ENCODE measurements at places on chromosomes 12 and 14.

DNA sequence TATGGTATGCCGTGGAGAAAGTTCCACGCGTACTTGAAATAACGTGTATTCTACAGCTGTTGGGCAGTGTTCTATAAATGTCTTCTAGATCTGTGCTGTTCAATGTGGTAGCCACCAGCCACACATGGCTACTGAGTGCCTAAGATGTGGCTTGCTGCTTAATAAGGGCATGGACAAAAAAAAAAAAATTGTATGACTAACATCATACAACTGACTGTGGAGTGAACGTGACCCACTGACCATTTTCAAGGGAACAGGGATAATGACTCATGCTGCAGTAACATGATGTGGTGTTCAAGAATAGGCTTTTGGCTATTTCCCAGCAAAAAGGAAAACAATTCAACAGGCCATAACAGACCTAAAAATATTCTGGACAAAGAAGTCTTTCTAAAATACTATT lies 13.0 kb downstream of the ATG14 start:
- DNase-seq: no peak

DNA sequence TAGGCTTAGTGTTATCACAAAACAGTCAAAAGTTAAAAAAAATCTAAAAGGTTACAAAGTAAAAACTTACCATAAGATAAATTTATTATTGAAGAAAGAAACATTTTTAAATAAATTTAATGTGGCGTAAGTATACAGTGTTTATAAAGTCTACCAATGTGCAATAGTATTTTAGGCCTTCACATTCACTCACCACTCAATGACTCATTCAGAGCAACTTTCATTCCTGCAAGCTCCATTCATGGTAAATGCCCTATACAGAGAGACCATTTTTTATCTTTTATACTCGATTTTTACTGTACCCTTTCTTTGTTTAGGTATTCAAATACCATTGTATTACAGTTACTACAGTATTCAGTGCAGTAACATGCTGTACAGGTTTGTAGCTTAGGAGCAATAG lies 124.5 kb downstream of the ANO4 start:
- no peak for DNase-seq

GRCh38 chr12:90102957-90103652 lies 394.5 kb upstream of the ATP2B1 start:
- no peak for DNase-seq

GRCh38 chr12:104951759-104952509 lies 6.2 kb downstream of the SLC41A2 start:
- no peak for DNase-seq

DNA sequence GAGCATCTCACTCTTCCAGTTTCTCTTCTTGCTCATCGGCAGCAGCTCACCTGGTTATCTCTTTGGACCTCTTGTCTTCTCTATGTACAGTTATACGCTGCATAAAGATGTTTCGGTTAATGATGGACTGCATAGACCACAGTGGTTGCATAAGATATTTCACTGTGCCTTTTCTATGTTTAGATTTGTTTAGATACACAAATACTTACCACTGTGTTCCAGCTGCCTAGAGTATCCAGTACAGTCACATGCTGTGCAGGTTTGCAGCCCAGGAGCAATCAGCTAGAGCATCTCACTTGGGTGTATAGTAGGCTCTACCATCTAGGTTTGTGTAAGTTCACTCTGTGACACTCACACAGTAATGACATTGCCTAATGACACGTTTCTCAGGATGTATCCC lies 57.6 kb downstream of the FBXL14 start:
- no peak for DNase-seq

DNA sequence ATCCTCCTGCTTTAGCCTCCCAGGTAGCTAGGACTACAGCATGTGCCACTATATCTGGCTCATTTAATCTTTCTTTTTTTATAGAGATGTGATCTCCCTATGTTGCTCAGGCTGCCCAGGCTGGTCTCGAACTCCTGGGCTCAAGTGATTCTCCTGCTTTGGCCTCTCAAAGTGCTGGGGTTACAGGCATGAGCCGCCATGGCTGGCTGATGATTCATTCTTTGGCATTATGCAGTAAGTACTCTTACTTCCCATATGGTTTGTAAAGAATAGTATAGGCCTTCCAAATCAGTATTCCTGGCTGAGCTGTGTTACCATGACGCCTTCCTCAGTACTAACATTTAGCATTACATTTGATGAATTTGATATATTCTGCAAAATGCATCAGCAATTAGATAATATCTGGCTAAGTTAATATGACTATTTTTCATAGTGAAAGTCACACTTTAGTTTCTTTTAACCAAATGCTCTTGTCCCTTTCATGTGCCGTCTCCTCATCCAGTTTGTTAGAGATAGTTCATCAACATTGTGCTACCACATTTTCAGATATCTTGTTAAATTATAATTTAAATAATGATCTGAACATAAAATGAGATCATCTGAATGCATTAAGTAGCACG lies 3.2 kb upstream of the MIA2 start:
- no peak for DNase-seq

DNA sequence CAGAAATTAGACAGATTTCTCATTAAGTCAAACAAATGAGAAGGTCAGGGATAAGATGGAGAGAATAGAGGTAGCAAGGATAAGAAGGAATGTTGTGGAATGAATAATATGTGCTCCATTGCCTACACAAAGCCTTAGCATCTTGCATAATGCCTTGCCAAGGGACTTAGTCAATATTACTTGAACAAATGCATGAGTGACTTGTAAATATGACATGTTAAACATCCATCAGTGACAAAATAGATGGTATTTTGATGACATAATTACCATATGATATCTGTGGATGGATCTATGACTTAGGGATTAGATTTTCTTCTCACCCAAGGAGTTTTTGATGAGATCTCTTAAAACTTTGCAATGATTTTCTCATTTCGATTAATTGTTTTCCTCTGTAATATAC lies 194.1 kb upstream of the RASSF8 start:
- DNase-seq: no peak

DNA sequence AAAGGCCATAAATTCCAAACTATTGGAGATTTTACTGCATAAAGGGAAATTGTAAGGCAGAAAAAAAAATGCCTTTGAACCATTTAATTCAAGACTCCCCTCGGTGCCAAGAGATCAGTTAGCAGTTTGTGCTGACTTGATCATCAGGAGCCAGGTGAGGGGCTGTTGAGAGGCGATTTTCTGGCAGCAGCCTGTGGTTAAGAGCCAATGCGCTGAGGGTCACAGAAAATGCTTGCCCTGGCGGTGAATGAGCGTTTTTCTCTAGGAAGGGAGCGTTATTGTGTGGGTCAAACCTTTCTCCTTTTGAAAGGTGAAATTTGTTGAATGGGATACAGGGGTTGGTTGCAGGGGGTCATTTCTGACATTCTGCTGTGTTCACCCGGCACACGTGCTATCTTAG lies 4.7 kb downstream of the SRRM4 start:
- DNase-seq: no peak

- no peak for DNase-seq
Observed at GRCh38 chr14:76929927-76930326, 98.6 kb downstream of the IRF2BPL start.

DNA sequence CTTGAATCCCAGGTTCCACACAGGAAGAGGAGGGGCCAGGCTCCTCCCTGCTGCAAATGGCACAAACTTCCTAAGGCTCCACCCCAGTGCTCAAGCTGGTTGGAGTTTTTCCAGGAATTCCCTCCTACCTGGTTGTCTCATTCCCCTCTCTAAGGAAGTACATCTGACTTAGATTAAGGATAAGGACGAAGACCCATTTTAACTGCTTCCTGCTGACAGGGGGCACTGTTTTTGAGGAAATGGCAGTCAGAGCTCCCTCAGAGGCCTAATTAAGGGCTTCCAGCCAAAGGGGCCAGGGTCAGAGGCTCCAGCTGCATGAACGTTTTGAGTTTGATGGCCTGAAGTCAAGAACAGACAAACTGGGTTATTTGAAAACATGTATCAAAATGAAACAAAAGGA lies 1084.7 kb downstream of the SLC6A15 start:
- no peak for DNase-seq

DNA sequence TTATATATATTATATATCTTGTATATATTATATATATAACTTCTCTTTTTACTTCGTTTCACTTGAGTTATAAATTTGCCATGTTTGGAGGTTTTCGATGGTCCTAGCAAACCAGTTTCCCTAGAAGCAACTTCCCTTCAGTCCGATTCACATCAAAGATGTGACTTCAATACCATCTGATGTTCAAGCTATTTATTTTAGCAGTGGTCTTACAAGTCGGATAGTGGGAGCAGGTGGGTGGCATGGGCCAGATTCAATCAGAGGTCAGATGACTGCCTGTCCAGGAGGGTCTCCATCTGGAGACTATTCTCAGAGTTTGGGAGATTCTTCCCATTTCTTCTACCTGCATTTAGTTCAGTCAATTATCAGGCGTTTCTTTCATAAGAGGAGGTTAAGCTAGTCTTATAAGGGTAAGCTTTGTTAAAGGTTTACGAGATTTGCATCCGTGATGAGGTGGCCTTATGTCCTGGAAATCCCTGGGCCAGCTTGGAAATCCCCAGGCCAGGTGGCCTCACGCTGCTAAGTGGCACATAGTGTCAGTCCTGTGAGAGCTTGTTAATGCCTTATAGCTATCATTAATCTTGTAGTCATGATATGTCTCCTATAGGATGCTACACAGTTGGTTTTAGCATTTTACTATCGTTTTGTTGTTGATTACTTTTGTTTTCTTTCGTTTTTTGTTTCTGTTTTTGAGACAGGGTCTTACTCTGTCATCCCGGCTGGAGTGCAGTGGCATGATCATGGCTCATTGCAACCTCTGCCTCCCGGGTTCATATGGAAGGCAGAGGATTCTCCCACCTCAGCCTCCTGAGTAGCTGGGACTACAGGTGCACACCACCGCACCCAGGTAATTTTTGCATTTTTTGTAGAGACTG lies 145.8 kb downstream of the BICD1 start:
- no peak for DNase-seq

DNA sequence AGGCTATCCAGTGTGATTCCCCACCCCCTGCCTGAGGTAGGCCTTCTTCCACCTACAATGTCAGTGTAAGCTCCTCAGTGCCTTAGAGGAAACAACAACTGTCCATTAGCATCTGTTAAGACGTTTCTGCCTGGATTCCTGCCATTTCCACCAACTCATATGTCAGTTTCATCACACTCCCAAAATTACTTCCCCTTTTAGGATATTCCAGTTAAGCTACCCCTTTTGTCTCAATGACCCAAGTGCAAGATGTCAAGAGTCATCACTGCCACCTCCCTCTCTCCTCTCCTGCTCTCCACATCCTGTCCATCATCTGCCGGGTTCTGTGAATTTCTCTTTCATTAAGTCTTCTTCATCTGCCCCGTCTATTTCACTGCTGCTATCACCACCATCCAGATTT lies 189.4 kb downstream of the DPF3 start:
- DNase-seq: no peak

GRCh38 chr12:94590428-94590827 lies 59.9 kb downstream of the TMCC3 start:
- no peak for DNase-seq

GRCh38 chr12:27549236-27549800 lies 25.3 kb downstream of the PPFIBP1 start:
- DNase-seq: no peak

DNA sequence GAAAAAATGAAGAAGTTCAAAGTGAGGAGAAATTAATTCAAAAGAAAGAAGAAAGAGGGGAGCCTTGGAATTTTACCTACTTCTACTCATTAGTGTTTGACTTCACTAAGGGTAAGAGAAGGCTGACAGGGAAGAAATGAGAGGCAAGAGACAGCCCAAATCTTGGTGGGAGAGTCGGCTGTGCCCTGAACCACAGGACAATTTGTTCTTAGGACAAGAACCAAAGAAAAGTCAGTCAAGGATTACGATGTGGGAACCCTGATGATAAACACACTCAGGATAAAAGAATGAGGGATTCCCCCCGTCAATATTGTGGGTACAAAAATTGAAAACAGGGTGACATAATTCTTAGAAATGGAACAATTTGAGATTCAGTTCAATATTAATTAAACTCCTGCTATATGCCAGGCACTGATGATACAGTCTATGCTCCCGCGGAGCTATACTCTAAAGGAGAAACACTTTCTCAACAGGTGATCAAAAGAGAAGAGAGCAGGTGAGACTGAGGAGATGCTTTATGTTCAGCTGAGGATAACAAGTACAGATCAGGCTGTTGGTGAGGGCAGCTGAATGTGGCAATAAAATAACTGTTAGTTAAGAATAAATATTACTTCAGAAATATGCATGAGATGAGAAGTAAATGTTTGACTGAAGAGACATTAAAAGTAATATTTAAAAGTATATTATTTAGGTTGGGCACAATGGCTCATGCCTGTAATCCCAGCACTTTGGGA lies 175.4 kb downstream of the SLC25A21 start:
- no peak for DNase-seq

DNA sequence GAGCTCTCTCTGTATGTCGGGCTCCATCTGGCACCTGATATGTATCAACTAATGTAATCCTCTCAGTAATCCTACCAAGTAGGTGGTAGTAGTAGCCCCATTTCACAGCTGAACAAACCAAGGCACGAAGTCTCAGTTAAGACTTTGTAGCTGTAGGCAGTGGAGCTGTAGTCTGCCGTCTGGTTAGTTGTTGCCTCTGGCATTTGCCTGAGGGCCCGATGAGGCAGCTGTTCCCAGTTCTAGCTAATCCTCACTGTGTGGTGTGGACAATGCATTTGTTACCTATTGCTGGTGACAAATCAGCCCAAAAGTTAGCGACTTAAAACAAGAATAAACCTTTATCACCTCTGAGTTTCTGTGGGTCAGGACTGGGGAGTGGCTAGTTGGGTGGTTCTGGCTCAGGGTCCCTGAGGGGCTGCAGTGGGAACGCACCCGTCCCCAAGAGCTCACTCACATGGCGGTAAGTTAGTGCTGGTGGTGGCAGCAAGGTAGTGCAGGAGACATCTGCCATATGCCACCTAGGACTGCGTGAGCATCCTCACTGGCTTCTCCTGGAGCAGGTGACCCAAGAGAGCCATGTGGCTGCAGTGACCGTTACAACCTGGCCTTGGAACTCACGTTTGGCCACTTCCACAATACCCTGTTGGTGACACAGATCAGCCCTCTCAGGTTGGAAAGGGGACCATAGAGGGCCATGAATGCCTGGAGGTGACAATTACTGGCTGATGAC lies 5.6 kb downstream of the AACS start:
- DNase-seq: no peak

DNA sequence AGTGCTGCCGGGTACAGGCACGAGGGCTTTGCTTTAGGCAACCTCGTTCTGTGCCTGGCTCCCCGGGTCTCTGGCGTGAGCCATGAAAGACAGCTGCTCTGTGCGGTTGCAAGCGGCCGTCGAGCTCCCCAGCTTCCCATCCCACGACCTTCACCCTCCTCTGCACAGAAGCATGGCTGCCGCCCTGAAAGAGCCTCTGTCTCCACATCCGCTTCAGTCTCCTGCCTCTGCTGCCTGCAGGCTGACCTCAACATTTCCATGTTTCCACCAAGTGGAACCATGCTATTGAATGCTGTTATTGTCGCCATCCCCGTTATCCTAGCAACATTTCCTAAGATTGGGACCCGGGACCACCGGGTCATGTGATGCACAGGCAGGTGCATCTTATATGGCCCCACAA lies 57.1 kb downstream of the KDM2B start:
- peak; percentile 53 for DNase-seq

Data from posterior cingulate gyrus (tissue), 11 donors.